Adrenal gland (tissue), 19 donors: ENCODE measurements at places on chromosomes 12 and 14. TPM values are rescaled to one million over a fixed set of nuclear protein-coding genes. Genes with fewer than 3 reads are reported as not detected.

The FGF6 gene
- not detected for polyA plus RNA-seq

DNA sequence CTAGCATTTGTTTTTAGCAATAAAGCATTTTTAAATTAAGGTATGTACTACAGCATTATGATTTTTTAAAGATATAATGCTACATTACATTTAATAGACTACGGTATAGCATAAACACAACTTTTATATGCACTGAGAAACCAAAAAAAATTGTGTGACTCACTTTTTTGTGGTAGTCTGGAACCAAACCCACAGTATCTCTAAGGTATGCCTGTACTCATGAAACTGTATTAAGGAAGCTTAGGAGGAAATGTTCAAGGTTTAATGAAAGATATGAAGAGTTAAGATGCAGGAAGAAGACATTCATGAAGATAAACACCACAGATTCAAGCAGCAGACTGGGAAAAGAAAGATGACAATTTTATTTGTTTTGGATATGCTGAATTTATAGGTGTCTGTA, 51.7 kb downstream of the PPP1R12A start:
- H3K27me3 ChIP-seq = no peaks in the 10 kb centered on the region
- no peaks in the 10 kb centered on the region for H3K4me1 ChIP-seq
- H3K36me3 ChIP-seq = no peaks in the 10 kb centered on the region
- no peak overlapping the region for H3K4me3 ChIP-seq

DNA sequence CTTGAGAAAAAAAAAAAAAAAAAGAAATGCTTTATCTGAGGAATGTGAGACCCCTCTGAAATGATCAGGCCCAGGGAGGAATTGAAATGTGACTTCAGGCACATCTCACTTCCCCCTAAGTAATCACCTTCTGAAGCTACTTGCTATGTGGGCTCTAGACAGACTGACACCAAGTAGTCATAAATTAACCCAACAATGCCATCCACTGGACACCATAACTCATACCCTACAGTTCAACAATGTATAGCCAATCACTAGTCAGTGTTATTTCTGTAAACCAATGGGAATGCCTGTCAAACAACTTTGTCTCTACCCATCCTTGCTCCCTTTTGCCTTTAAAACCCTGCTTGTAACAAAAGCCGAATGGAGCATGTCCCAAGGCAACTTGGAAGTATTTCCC, 182.7 kb upstream of the TMPO start:
- peaks cover 5% of the 10 kb centered on the region for H3K27me3 ChIP-seq
- no peaks in the 10 kb centered on the region for H3K36me3 ChIP-seq
- H3K4me1 ChIP-seq = no peaks in the 10 kb centered on the region
- no peak for DNase-seq

GRCh38 chr12:108475396-108475795, 39.7 kb upstream of the FICD start:
- H3K36me3 ChIP-seq = no peaks in the 10 kb centered on the region
- H3K27me3 ChIP-seq = no peaks in the 10 kb centered on the region
- no peak for DNase-seq

- no peaks in the 10 kb centered on the region for H3K27me3 ChIP-seq
- DNase-seq = no peak
- peaks cover 9% of the 10 kb centered on the region for H3K36me3 ChIP-seq
- H3K27ac ChIP-seq = no peak overlapping the region
- no peaks in the 10 kb centered on the region for H3K4me1 ChIP-seq
Observed at GRCh38 chr12:62588916-62589315, 122.3 kb downstream of the MON2 start.

DNA sequence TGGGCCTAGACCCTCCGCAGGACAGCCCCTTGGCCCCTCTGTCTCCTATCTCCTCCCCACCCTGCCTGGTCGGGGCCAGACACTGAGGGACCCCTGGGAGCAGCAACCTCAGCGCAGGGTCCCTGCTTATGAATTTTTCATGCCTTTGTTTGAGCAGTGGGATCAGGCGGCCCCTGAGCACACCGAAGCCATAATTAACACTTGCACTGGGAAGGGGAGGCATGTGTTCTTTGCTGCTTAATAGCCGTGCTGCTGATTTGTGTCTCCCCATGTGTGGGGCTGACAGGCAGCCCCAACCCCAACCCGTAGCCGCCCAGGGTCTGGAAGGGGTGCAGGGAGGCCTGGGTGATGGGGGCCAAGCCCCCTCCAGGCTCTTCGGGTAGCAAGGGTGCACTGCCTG, 52.7 kb downstream of the FBRSL1 start:
- H3K27ac ChIP-seq = no peak overlapping the region

GRCh38 chr12:94702696-94703095, 52.3 kb upstream of the TMCC3 start:
- peaks cover 28% of the 10 kb centered on the region for H3K4me1 ChIP-seq
- H3K27me3 ChIP-seq = no peaks in the 10 kb centered on the region
- no peaks in the 10 kb centered on the region for H3K36me3 ChIP-seq
- H3K27ac ChIP-seq = no peak overlapping the region
- no peak for DNase-seq
